ENCODE measurements at places on chromosomes 1 and 21. TPM values are rescaled to one million over a fixed set of nuclear protein-coding genes. Genes with fewer than 3 reads are reported as not detected.

The MMEL1 gene
- not detected for total RNA-seq

The NPR1 gene
- 10.4 TPM for total RNA-seq

The LY9 gene
- 0.26 TPM for total RNA-seq

The TMEM51 gene
- total RNA-seq = 2.9 TPM

The PTPN14 gene
- 71.6 TPM for total RNA-seq

The EPHB2 gene
- total RNA-seq = 1.4 TPM

All from heart right ventricle (tissue), 16 donors.